Activated CD8-positive, alpha-beta memory T cell treated with anti-CD3 and anti-CD28 coated beads, Interleukin-2, amount 10 ng/mL, durations not matched to agents 7 days and 5 days (primary cell): ENCODE measurements at places on chromosomes 6 and 20. TPM values are rescaled to one million over a fixed set of nuclear protein-coding genes. Genes with fewer than 3 reads are reported as not detected.

EPM2A gene
- 7.0 TPM for total RNA-seq

DOK5 gene
- total RNA-seq, result 4.4 TPM

PNLDC1 gene
- 0.75 TPM for total RNA-seq

SIRPG gene
- 93.8 TPM for total RNA-seq

ZBTB12 gene
- 3.3 TPM for total RNA-seq

UBE2J1 gene
- total RNA-seq, result 31.2 TPM

TRIM31 gene
- total RNA-seq, result not detected

C6orf52 gene
- total RNA-seq, result 2.7 TPM

PHACTR3 gene
- total RNA-seq, result not detected

NKAIN4 gene
- not detected for total RNA-seq

PKIB gene
- 0.47 TPM for total RNA-seq

- DNase-seq, result no peak
These were observed 115.0 kb downstream of the SCP2D1 start for GRCh38 chr20:18928626-18929025.

- DNase-seq, result peak; percentile 56
These were observed 4.0 kb downstream of the CDKN1A start for GRCh38 chr6:36682328-36683144.

DNA sequence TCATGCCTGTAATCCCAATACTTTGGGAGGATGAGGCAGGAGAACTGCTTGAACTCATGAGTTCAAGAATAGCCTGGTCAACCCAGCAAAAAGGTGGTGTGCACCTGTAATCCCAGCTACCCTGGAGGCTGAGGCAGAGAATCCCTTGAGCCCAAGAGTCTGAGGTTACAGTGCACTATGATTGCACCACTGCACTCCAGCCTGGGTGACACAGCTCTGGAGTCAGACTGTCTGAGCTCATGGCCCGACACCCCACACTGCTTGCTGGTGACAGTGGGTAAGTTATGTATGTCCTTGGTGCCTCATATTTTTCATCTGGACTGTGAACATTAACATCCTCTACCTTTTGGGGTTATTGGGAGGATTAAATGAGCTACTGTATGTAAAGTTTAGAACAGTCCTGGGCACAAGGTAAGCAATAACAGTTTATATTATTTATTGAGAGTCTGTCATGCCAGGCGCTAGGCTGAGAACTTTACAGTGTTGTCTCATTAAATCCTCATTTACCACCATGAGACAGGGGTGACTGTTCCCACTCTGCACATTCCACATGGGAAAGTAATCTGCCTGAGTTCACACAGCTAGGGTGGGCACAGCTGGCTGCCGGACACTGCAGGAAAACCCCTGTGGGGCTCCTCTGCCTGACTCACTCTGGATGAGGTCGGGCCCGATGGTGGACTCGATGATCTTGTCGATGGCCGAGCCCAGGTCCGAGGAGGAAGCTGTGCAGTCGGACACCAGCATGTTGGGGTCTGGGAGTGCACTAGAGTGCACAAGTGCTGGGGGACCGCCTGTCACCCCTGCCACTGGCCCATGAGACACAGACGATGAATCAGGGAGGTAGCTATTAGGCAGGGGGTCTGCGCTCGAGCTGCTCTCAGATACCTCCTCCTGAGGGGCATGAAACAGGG lies 2.9 kb downstream of the ZNF335 start:
- DNase-seq, result no peak

DNA sequence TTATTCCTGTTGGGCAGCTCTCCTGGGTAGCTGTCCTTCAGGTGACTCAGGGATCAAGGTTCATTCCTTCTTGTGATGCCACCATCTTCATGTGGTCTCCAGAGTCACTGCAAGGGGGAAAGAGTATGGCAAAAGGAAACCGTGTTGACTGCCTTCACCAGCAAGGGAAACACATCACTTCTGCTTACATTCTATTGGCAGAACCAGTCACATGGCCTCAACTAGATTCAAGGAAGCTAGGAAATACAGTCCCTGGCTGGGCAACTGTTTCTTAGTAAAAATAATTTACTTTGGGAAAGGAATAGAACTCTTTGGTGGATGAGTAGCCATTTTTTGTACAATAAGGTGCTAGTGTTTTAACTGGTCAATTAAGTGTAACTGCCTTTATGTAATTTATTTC lies 5.3 kb downstream of the ANKRD6 start:
- DNase-seq, result no peak

- DNase-seq, result no peak
These were observed 4.6 kb downstream of the PTPN1 start for GRCh38 chr20:50514750-50515149.

GRCh38 chr6:133166766-133167165 lies 74.4 kb upstream of the EYA4 start:
- no peak for DNase-seq

DNA sequence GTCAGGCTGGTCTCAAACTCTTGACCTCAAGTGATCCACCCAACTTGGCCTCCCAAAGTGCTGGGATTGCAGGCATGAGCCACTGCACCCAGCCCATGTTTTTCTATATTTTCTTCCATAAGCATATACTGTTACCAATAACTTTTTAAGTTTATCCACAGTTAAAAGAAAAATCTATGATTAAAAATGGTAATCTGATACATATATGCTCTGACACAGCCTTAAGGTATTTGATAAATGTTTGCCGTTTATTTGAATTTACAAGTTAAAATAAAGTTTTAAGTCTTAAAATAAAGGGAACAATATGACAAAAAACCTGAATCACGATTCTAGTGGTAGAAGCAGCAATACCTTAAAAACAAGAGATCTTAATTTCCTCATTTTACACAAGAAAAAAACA lies 5.2 kb downstream of the STK38 start:
- DNase-seq, result no peak

GRCh38 chr6:28607990-28608389 lies 82.3 kb downstream of the GPX5 start:
- DNase-seq, result no peak

- no peak for DNase-seq
These were observed 26.7 kb downstream of the SERPINB9 start for GRCh38 chr6:2876210-2877056.

DNA sequence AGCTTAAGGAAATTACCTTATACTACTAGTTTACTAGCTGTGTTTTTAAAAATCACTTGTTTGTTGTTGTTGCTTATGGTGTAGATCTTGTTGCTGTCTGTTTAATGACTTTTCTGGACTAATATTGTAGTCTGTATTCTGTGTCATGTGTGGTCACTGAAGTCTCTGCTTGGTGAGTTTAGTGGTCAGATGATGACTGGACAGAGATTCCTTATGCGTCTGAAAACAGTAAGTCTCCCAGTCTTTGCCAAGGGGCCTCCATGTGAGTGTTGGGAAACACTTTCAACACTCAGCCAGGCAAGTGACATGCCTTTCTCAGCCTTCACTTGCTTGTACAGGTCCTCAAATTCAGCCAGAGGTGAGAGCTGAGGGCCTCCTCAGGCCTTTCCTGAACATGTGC lies 256.9 kb upstream of the RNF24 start:
- DNase-seq, result no peak

DNA sequence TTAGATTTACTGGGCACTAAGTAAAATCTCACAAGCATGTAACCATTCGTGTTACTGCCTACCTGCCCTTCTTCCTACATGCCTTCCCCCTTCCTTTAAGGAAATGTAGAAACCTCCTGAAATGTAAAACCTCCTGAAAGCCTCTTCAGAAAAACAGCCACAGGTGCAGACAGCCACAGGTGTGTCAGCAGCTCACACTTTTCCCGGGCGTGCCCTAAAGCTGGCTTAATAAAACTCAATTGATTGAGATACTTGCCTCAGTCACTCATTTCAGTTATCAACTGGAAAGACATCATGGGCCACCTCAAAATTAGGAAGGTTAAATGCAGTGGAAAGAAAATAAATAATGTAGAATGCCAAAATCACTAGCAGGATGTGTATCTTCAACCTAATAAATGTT lies 23.1 kb upstream of the PBOV1 start:
- DNase-seq, result no peak

- DNase-seq, result no peak
These were observed 78.1 kb upstream of the FLRT3 start for GRCh38 chr20:14415467-14415866.

DNA sequence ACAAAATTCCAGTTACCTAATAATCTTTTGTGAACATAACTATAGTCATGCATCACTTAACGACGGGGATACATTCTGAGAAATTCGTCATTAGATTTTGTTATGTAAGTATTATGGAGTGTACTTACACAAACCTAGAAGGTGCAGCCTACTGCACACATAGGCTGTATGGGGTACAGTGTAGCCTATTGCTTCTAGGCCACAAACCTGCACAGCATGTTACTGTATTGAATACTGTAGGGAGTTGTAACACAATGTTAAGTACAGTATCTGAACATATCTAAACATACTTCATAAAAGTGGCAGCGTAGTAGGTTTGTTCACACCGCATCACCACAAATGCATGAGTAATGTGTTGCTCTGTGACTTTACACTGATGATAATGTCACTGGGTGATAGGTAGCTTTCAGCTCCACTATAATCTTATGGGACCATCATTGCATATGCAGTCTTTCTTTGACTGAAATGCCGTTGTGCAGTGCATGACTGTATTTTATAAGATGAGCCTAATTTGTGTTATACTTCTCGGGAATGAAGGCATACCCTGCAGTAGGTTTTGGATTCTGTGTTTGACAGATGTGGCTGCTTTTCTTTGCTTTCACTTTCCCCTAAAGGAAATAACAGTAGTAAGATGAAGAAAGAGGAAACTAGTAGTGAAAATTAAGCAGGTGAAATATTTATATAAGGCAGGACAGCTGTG lies 365.6 kb downstream of the FARS2 start:
- DNase-seq, result peak; percentile 62
